ENCODE measurements at places on chromosomes 2 and 18. TPM values are rescaled to one million over a fixed set of nuclear protein-coding genes. Genes with fewer than 3 reads are reported as not detected.

CCDC178 gene
- 10.8 TPM for total RNA-seq

GRCh38 chr2:58896638-58897037, 655.5 kb upstream of the FANCL start:
- no peak for DNase-seq
- no peaks in the 10 kb centered on the region for H3K4me1 ChIP-seq
- H3K27me3 ChIP-seq = no peaks in the 10 kb centered on the region
- no peaks in the 10 kb centered on the region for H3K36me3 ChIP-seq

- DNase-seq = no peak
- H3K36me3 ChIP-seq = no peaks in the 10 kb centered on the region
- H3K4me1 ChIP-seq = no peaks in the 10 kb centered on the region
- H3K27ac ChIP-seq = no peak overlapping the region
- H3K27me3 ChIP-seq = no peaks in the 10 kb centered on the region
Observed at GRCh38 chr2:236131073-236131692, 37.0 kb downstream of the GBX2 start.

- H3K4me3 ChIP-seq = no peak overlapping the region
- no peaks in the 10 kb centered on the region for H3K27me3 ChIP-seq
- no peak for DNase-seq
Observed at GRCh38 chr2:189541591-189541990, 39.0 kb downstream of the SLC40A1 start.

DNA sequence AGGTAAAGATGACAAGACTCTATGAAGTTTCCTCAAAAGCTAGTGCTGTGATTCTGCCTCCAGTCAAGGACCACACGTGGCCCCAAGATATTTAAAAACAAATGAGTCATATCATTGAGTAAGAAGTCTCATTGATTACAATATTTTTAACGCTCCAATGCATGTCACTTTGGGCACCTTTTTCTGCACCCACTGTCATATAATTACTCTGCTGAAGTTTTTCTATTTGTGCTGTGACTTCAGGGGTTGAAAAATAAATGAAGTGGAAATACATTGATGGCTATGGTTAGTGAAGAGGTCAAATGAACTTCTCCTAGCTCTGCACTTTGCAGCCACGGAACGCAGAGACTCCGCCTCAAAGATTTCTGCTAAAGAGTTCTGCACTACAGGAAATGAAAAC, 344.3 kb upstream of the KYNU start:
- H3K27ac ChIP-seq = no peak overlapping the region
- H3K27me3 ChIP-seq = no peaks in the 10 kb centered on the region
- no peaks in the 10 kb centered on the region for H3K36me3 ChIP-seq
- H3K4me1 ChIP-seq = no peaks in the 10 kb centered on the region
- H3K4me3 ChIP-seq = no peak overlapping the region

DNA sequence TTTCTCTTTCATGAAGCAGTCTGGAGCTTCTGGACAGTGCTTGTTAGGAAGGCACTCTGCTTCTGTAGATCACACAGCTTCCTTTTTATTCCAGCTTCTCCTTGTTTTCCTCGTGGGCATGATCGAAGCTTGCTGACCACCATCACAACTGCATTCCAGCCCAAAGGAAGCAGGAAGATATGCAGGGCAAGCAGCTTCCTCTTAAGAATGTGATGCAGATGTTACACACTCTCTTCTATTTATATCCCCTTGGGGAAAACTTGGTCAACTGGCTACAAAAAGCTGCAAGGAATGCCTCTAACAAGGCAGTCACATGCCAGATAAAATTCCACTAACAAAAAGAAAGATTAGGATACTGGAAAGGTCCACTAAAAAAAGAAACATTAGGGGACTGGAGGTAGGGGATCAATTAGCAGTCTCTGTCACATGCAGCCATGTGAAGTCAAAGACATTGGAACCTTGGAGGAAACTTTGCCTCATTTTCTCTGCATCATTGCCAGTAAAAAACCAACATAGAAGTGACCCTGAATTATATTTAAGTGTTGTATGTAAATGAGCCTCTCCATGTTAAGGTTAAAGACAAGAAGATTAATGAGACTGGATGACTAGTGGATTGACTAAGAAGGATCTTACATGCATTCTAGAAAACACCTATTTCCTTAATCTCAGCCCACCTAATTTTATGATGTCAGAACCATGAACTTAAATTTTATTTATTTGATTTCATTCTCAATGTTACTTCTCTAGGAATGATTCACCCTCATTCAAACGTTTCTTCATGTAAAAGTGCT, 98.3 kb downstream of the NAB1 start:
- H3K4me1 ChIP-seq = no peaks in the 10 kb centered on the region
- no peak overlapping the region for H3K4me3 ChIP-seq
- no peaks in the 10 kb centered on the region for H3K36me3 ChIP-seq
- DNase-seq = no peak

GRCh38 chr18:47915229-47915628, 15.2 kb downstream of the SMAD2 start:
- no peaks in the 10 kb centered on the region for H3K36me3 ChIP-seq
- no peak for DNase-seq
- no peaks in the 10 kb centered on the region for H3K27me3 ChIP-seq
- no peak overlapping the region for H3K27ac ChIP-seq
- H3K4me1 ChIP-seq = peaks cover 34% of the 10 kb centered on the region

DNA sequence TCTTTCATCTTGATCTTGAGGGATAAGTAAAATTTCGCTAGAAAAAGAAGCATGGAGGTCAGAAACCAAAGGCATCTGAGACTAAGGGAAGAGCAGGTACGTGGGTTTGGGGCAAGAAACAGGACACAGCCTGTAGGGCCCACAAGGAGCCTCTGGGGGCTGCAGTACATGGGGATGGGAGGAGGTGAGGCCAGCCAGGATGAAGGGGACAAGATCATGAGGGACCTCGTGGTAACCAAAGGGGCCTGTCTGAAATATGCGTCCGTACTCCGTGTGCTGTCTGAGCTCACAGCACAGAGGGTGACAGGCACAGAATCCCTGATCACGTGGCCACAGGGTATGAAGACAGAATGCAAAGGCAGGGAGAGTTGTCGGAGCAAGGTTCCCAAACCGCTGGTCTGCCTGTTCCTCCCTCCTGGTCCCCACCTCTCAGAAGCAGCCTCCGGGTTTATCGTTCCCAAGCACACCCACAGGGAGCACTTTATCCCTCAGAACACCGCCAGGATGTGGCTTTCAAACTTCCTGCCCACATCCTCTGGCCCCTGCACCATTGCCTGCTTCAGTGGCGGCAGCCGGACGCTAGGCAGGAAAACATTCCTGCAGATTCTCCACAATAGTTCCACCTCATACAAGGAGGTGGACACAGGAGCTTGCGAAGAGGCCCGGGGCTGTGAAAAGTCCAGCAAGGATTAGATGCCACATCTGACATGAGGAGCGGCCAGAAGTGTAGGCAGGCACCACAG, 12.0 kb downstream of the TMEM163 start:
- no peaks in the 10 kb centered on the region for H3K36me3 ChIP-seq
- H3K4me1 ChIP-seq = no peaks in the 10 kb centered on the region
- DNase-seq = no peak
- H3K27me3 ChIP-seq = no peaks in the 10 kb centered on the region

DNA sequence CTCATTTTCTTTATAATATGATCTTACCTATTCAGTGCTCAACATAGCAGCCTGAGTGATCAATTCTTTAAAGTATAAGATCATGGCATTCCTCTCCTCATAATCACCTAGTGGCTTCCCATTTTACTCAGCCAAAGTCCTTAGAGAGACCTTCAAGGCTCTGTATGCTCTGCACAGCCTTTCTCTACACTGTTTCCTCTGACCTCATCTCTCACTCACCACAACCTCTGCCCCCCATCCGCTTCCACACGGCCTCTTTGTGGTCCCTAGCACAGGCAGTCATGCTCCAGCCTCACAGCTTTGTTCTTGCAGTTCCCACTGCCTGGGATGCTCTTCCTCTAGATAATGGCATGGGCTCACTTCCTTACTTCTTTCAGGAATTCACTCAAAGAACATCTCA, 109.2 kb downstream of the HIBCH start:
- no peaks in the 10 kb centered on the region for H3K27me3 ChIP-seq
- no peak for DNase-seq
- H3K36me3 ChIP-seq = no peaks in the 10 kb centered on the region
- no peak overlapping the region for H3K27ac ChIP-seq

GRCh38 chr2:142445551-142446072, 314.8 kb upstream of the LRP1B start:
- no peaks in the 10 kb centered on the region for H3K4me1 ChIP-seq
- no peak overlapping the region for H3K27ac ChIP-seq
- no peak overlapping the region for H3K4me3 ChIP-seq
- DNase-seq = no peak
- H3K27me3 ChIP-seq = no peaks in the 10 kb centered on the region

DNA sequence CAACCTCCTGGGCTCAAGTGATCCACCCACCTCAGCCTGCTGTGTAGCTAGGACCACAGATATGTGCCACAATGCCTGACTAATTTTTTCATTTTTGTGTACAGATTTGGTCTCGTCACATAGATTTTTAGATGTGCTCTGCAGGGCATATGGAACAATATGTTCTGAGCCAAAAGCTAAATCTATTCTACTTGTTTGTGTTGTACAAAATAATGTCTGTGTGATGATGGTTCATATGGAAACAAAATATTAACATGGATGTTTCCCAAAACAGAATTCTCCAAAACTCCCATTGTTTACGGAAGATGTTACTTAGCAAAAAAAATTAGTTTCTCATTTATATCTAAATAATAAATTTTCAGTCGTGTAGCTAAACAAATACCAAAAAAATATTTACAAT, 12.6 kb upstream of the KLHL23 start:
- no peak for DNase-seq
- no peaks in the 10 kb centered on the region for H3K27me3 ChIP-seq
- no peaks in the 10 kb centered on the region for H3K36me3 ChIP-seq
- H3K27ac ChIP-seq = no peak overlapping the region
